MM.1S (cell line): ENCODE measurements at places on chromosomes 6 and 20.

DNA sequence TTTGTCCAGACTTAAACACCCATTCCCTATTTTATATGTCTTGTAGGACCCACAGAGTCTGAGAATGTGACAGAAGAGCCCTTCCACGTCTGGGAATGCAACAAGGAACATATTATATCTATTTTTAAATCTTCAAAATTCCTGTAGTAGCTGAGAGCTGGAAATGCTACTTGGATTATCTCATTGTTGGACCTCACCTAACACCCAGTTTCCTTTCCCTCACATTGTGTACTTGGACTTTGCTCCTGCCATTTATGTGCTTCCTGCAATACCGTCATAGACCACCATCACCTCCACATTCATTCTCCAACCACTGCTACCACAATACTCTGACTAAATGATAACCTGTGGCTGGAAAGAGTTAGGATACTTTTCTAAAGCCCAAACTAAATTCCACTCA, 335.4 kb downstream of the COL12A1 start:
- no peak for DNase-seq

GRCh38 chr20:50852085-50852484, 57.2 kb downstream of the BCAS4 start:
- DNase-seq: no peak

DNA sequence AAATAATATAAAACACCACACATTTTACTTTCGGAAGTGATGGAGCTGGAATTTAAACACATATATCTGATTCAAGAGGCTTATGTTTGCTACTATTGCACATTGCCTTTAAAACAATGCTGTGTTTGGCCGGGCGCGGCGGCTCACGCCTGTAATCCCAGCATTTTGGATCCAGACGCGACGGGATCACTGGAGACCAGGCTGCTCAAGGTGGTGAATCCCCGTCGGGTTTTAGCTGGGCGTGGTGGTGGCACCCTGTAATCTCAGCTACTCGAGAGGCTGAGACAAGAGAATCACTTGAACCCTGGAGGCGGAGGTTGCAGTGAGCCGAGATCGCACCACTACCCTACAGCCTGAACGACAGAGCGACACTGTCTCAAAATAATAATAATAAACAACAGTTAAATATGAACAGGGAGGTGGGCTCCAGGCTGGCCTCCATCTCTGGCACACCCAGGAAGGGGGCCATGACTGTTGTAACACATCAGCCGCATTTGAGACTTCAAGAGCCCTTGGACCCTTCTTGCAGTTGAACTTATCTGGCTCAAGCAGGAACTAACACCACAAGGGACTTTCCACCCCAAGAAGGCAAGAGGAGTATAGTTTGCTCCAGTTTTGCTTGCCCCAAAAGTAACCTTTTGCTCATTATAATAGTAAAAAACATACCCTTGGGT, 127.1 kb upstream of the ZNF184 start:
- DNase-seq: no peak

GRCh38 chr6:5231289-5231688, 29.5 kb downstream of the LYRM4 start:
- no peak for DNase-seq

DNA sequence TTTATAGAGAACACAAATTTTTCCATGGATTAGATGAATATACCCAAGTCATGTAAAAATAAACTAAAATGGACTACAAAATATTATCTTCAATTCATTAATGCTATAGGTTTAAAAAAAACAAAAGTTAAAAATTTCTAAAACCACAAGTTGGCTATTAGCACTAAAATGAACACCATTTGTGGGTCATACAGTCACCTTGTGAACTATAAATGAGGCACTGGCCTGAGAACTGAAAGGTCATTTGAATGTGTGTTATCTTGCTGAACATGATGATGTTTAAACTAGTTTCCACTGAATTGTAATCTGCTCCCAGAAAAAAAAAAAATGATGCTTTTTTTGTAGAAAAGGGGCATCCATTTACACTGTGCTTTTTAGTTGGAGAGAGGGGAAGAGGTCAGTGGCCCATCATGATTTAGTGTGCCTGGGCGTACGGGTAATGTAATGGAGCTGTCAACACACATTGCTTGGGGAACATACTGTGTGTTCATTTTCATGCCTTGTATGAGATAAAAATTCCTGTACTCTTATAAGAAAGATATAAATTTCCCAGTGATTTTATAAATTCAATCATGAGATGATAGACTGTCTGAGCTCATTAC, 96.6 kb upstream of the FKBP1C start:
- no peak for DNase-seq

GRCh38 chr20:1391640-1392442, 1.0 kb downstream of the FKBP1A start:
- DNase-seq: no peak

GRCh38 chr6:149862922-149863697, 1.0 kb downstream of the LRP11 start:
- peak; percentile 51 for DNase-seq

- DNase-seq: no peak
These were observed 648 bp upstream of the RBBP8NL start for GRCh38 chr20:62428002-62428372.

GRCh38 chr6:161056451-161056850, 64.9 kb downstream of the MAP3K4 start:
- DNase-seq: no peak

DNA sequence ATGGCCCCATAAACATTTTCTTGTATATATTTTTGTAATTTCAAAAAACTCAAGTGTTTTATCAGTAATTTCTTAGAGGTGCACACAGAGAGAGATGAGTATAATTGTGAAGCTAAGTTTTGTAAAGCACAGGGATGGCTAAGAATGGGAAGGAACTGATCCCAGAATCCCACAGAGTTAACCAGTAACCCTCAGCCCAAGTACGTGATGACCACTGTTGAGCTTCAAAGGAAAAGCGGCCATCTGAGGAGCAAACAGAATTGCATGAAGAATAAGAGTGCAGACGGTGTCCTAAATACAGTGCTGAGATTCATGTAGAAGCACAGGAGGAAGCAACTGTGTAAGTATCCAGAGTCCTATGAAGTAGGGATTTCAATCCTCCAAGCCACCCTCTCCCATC, 28.1 kb upstream of the HLA-C start:
- no peak for DNase-seq

DNA sequence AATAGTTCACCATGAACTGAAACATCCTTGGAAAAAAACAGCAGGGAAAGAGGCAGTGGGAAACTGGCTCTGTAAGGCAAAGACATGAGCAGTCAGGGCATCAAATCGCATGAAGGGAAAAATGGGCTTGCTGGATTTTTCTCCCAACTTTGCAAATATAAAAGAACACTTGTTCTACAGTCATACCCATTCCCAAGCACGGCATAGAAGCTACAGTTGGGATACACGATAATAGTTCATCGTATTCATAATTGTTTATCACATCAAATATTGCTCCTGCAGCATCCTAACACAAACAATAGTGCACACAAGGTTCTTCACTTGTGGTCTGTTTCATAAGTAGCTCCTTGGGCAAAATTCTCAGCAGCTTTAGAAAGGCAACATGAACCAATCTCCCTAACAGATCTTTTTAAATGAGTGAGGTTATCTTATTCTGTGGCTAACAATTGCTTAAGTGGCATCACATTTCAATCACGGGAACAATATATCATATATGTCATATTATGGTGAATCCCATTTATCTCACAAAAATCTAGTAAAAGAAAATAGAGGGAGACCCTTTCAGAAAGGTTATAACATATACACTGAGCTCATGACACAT, 243.9 kb downstream of the PKHD1 start:
- DNase-seq: no peak

DNA sequence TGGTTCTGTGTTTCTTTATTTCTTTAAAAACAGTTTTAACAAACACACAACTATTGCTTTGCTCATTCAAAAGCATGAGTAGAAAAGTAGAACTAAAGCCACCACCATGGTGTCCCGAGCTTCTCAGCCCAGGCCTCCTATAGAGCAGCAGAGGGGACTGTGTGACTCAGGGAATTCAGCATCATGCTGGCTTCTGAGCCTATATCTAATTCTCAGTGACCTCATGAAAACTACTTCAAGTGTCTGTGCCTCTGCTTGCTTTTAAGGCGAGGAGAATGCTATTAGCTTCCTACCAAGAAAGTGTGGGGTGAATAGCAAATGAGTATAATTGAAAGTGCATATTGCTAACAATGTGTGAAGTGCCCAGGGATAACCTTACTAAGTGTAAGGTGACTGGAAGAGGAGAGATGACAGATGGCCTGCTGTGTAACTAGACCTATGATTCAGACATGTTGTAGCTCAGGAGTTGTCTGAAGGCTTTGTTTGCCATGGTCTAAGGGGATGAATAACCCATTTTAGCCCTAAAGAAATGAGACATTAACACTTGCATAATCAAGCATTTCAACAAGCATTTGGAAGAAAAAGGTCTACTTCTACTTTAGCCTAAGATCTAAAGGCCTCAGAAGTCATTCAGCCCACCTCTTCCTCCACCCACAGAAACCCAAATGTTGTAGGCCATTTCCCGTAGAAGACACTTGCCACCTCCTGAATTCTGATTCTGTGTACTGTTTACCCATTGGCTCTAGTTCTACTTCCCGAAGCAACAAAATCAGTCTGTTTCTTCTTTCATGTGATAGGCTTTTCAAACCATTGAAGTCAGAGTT, 121.5 kb upstream of the ARG1 start:
- no peak for DNase-seq

- DNase-seq: no peak
These were observed 2.0 kb downstream of the NEDD9 start for GRCh38 chr6:11230158-11231107.
